ENCODE measurements at places on chromosomes 1 and 21. TPM values are rescaled to one million over a fixed set of nuclear protein-coding genes. Genes with fewer than 3 reads are reported as not detected.

Gene VASH2
- 0.36 TPM for total RNA-seq

Gene PSMG1
- 55.9 TPM for total RNA-seq

Gene A3GALT2
- not detected for total RNA-seq

Gene MRPS21
- total RNA-seq, result 64.9 TPM

Gene QSOX1
- 116 TPM for total RNA-seq
